Stimulated activated CD4-positive, alpha-beta T cell treated with anti-CD3 and anti-CD28 coated beads, Interleukin-4, amount 100 ng/mL, for 48 hours (primary cell): ENCODE measurements at places on chromosomes 6 and 20.

GRCh38 chr6:150897400-150897943 is 32.0 kb downstream of the MTHFD1L start:
- DNase-seq, result no peak

- no peak for DNase-seq
These were observed 109.5 kb upstream of the CD93 start for GRCh38 chr20:23195636-23196035.

GRCh38 chr6:40393641-40394040 is 193.5 kb downstream of the LRFN2 start:
- DNase-seq, result no peak

DNA sequence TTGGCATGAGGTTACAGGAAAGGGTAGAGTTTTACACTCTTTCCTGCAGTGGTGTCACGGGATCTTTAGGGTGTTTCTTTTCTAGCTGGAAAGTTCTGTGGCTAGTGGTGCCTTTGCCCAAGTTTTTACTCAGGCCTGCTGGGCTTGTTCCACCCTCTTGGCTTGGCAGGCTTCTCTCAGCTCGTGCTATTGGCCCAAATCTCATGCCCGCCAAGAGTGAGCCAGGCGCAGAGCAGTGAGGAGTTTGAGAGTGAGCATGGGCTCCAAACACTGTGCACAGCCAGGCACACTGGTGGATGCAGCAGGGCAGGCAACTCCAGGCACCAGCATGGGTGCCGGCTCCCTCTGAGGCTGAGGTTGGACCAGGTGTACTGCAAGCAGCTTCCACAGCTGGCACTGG is 206.5 kb downstream of the SAMD5 start:
- no peak for DNase-seq

DNA sequence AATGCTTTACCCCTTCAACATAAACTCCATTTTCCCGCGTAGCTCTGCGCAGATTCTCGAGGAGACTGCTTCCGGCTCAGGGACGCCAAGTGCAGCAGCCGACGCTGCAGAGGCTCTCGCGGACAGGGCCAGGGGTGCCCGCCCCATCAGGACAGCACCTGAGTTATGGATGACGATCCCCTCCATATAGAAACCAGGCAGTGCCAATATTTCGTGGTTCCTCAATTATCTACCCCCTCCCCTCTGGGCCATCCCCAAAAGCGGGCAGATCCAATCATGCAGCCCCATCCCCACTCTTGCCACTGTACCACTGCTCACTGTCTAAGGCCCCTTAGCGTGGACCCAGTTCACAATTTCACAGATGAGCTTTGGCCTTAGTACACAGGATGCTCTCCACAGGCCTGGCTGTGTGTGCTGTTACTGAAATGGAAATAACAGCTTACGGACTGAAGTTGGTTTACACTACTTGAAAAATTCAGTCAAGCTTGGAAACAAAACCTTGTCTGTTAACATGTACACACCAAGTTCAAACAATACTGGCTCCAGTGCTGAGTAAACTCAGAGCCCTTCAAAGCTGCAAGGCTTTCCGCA is 74.5 kb downstream of the DACT2 start:
- no peak for DNase-seq

- no peak for DNase-seq
These were observed 813.5 kb downstream of the QKI start for GRCh38 chr6:164227952-164228522.

- no peak for DNase-seq
These were observed 77.8 kb downstream of the ARHGAP18 start for GRCh38 chr6:129632172-129632613.

DNA sequence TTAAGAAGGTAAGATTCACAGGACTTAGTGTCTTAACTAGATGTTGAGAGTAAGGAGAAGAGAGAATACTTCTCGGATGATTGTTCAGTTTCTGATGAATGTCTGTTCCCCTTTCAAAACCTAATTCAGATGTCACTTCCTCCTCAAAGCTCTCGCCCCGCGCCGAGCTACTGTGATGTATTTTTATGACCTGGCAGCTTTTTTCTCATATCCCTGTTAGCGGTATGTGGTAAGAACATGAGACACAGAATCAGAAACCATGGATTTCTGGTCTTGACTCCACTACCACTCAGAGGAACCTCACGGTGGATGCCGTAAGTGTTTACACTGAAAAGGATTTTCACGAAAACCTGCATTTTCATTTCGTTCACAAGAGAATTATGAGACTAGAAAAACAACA is 48.4 kb downstream of the CEP43 start:
- peak; percentile 53 for DNase-seq

GRCh38 chr20:41692479-41693135 is 74.4 kb upstream of the CHD6 start:
- DNase-seq, result peak; percentile 65

DNA sequence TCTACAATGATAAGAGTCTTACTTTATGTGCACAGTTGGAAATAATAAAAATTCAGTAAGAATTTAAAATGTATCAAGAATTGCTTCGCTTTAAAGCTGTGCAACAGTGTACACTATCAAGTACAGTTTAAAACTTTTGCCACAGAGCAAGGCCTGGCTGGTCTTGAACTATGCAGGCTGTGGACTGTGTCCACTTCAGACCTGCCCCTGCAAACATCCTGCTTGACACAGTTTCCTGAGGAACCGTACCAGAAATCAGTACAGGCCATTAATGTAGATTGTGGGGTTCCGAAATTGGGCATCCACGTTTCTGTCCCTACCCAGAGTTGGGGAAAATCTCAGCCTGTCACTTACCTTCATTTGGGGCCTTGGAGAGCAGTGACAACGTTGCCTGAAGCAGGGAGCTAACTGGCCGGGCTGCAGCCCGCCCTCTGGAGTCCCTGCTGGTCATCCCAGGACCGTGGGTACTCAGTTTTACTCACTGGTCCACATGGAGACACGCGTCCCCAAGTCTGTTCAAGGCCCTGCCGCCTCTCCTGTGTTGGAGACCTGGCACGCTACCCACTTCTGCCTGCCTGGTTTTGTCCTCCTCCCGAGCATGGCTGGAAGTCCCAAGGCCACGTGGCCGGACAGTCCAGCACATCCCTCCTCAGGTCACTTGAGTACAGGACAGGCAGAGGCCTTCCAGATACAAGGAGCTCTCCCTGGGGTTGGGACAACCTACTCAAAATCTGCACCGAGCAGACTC is 8.4 kb downstream of the NINL start:
- DNase-seq, result no peak

DNA sequence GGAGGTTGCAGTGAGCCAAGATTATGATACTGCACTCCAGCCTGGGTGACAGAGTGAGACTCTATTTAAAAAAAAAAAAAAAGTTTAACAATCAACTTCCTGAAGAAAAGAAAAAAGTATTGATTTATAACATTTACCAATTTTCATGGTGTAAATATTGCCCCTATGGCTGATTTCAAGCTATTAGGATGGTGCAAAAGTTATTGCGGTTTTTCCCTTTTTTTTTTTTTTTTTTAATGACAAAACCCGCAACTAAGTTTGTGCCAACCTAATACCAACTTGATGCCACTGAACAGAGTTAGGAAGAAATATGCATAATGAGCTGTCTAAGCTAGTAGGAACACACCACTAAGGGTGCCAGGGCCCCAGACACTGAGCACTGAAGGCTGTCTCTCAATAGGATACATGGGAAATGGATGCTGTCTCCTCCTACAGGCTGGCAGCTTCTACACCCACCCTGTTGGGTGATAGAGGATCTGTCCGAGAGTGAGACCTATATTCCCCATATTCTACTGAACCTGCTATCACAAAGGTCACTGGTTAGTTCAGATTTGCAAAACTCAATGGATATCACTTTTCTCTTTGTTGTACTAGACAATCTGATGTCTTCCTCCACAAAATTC is 6.5 kb upstream of the PERP start:
- DNase-seq, result no peak

- no peak for DNase-seq
These were observed 187.7 kb downstream of the PDE7B start for GRCh38 chr6:136039185-136039584.

DNA sequence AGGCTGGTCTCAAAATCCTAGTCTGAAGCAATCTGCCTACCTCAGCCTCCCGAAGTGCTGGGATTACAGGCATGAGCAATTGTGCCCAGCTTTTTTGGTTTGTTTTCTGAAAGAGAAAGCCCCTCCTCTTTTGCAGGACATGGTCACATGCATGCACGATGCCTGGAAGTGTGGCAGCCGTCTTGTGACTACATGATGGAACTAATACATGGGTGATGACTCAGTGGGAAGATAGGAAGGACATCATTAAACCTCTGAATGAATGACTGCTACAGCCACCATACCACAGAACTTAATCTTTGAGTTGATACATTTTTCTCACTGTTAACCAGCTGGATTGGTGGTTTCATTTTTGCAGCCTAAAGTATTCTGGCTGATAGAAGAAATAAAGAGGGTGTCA is 13.4 kb upstream of the CTNNBL1 start:
- DNase-seq, result no peak

GRCh38 chr6:129740013-129740412 is 30.0 kb upstream of the ARHGAP18 start:
- no peak for DNase-seq

DNA sequence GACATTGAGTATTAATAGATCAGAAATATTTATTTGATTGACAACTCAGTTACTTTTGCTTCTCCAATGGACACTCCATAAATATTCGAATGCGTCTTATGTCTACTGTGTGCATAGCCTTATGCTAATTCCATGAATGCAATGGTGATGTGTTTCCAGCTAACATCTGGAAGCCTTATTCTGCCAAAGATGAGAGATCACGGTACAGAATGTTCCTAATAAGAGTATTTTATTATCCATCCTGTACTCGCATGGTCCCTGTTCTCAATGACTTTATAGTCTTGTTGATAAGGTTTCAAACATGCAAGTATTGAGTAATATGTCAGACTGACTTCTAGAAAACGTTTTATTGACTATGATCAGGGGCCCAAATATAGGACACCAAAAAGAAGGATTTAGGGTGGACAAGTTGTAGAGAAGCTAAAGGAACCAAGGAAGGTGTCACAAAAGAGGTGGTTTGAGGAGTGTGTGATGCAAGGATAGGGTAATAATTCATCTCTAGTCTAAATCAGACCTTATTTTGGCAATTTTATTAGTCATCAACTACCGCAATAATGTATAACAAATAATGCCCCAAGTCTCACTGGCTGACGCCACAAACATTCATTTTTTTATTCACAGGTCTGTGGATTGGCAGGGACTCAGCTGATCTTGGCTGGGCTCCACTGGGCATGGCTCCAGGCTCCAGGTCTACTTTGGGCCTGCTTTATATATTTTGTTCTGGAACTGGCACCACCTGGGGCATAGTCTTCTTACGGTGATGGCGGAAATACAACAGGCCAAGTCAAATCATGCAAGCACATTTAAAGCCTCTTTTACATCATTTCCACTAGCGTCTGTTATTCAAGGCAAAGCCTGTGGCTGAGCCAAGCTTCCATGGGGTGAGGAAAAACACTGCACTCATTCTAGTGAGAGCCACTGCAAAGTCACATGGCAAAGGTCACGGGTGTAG is 24.5 kb upstream of the CD83 start:
- DNase-seq, result no peak

DNA sequence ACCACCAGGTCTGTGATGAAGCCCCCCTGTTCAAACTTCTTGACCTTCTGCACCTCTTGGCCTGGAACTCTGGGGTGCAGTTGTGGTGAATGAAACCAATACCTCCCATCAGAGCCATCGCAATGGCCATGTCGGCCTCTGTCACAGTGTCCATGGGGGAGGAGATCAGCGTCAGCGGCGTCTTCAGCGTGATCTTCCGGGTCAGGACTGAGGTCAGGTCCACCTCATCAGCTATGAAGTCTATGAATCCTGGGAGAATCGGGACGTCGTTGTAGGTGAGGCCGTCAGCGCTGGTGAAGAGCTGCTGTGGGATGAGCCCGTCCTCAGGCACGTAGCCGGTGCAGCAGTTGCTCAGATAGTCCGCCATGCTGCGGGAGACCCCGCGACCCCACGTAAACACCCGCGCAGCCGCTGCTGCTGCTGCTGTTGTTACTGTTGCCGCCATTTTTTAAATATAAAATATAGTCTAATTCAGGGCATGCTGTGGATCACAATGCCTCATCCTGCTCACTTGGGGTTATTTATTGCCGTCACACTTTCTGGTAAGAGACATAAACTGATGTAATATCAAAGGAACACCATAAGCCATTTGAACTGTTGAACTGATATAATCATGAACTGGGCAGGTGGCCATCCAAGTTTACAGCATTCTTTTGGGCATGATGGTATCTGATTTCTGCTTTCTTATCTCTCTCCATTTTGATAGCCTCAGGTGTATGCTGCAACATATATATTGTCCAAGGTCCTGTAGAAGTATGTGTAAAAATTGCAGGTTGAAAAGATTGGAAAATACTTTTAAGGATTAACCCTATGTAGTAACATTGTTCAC is 18.7 kb upstream of the RNF144B start:
- DNase-seq, result no peak

- DNase-seq, result no peak
These were observed 134.0 kb upstream of the DTNBP1 start for GRCh38 chr6:15796844-15797243.

DNA sequence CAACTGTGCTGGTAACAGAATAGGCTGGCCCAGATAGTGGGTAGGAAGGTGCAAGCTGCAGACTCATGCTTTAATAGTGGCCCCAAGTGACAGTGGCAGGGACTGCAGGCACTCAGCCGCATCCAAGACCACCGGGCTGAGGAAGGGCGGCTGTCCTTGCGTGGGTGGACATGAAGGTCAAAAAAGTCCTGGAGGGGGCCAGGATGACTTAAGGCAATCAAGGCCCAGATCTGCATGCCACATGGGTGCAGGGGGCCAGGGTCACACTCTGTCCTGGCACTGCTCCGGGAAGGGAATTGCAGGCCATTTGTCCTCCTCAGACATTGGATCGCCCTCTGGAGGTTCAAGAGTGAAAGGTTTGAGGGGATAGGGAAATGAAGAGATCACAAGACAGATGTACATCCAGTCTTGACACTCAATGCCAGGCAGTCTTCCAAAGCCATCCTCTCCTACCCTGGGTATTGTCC is 10.4 kb upstream of the VNN2 start:
- peak; percentile 15 for DNase-seq

- DNase-seq, result no peak
These were observed 84.0 kb downstream of the LAMA2 start for GRCh38 chr6:128966934-128967333.

DNA sequence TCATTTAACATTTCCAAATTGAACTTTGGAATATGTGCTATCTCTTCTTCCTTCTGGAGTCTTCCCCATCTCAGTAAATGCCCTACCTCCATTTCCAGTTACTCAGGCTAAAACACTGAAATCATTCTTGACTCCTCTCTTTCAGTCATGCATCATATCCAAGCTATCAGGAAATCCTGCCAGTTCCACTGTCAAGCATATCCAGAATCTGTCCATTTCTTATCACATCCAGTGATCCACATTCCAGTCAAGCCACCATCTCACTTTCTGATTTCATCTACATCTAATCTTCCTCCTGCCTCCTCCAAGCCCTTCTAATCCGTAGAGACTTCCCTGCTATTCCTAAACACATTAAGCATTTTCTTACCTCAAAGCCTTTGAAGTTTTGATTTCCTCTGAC is 15.3 kb upstream of the TBC1D32 start:
- no peak for DNase-seq
